ENCODE measurements at places on chromosomes 4 and X. TPM values are rescaled to one million over a fixed set of nuclear protein-coding genes. Genes with fewer than 3 reads are reported as not detected.

Gene ZBTB33
- total RNA-seq: 11.8 TPM

Gene MAGEB2
- not detected for total RNA-seq

Gene TMPRSS11A
- total RNA-seq: not detected

Gene DMP1
- total RNA-seq: not detected

Gene TLR1
- total RNA-seq: 0.13 TPM

Gene RENBP
- total RNA-seq: 10.3 TPM

Gene RAB41
- not detected for total RNA-seq

Gene IL15
- total RNA-seq: 0.53 TPM

Gene CCNB3
- total RNA-seq: under 0.01 TPM

Gene GYPB
- total RNA-seq: not detected

Gene MXRA5
- total RNA-seq: 0.26 TPM

Gene SOX3
- total RNA-seq: not detected

Gene DCAF4L1
- 0.26 TPM for total RNA-seq

Gene SOD3
- total RNA-seq: not detected

Gene RNF212
- 0.64 TPM for total RNA-seq

Gene UBE2K
- 19.0 TPM for total RNA-seq

Gene DTHD1
- total RNA-seq: under 0.01 TPM

Gene CXCL3
- total RNA-seq: 0.26 TPM

Gene NEUROG2
- total RNA-seq: not detected

Gene ARL9
- under 0.01 TPM for total RNA-seq

Gene SLC25A6
- total RNA-seq: 251 TPM

Gene ARMCX2
- 30.0 TPM for total RNA-seq

Gene ANKRD50
- total RNA-seq: 32.6 TPM

Gene SLC4A4
- 0.13 TPM for total RNA-seq

Gene CLNK
- total RNA-seq: not detected

Gene DACH2
- 0.26 TPM for total RNA-seq

Gene TCP11X2
- not detected for total RNA-seq

Gene MRFAP1L1
- total RNA-seq: 57.9 TPM

Gene SNCA
- total RNA-seq: 31.6 TPM

Gene CFP
- total RNA-seq: 0.26 TPM

Gene CLCN5
- 6.9 TPM for total RNA-seq

Gene HERC5
- 0.13 TPM for total RNA-seq

All from bronchial epithelial cell (primary cell).